ENCODE measurements at places on chromosomes 3 and 15. TPM values are rescaled to one million over a fixed set of nuclear protein-coding genes. Genes with fewer than 3 reads are reported as not detected.

FETUB gene
- total RNA-seq = not detected

EBLN2 gene
- total RNA-seq = 12.9 TPM

IL17RB gene
- 1.0 TPM for total RNA-seq

CCDC54 gene
- total RNA-seq = not detected

MELTF gene
- 6.6 TPM for total RNA-seq

SLC2A2 gene
- not detected for total RNA-seq

KLF15 gene
- total RNA-seq = 12.1 TPM

GOLGA6L2 gene
- not detected for total RNA-seq

CFAP44 gene
- total RNA-seq = 8.8 TPM

SPINK8 gene
- not detected for total RNA-seq

NOX5 gene
- total RNA-seq = not detected

C15orf62 gene
- total RNA-seq = 0.51 TPM

ZNF385D gene
- total RNA-seq = 5.4 TPM

CEMIP gene
- total RNA-seq = 0.82 TPM

KLHL40 gene
- total RNA-seq = 159 TPM

WDR82 gene
- total RNA-seq = 95.1 TPM

GPR62 gene
- total RNA-seq = 0.41 TPM

CADPS gene
- 13.3 TPM for total RNA-seq

GABRG3 gene
- total RNA-seq = 0.21 TPM

CORO2B gene
- total RNA-seq = 2.3 TPM

ATP13A5 gene
- 0.31 TPM for total RNA-seq

ST3GAL6 gene
- total RNA-seq = 11.6 TPM

GOLGA8J gene
- not detected for total RNA-seq

CELSR3 gene
- 0.51 TPM for total RNA-seq

CFAP92 gene
- total RNA-seq = 0.10 TPM

FRMD4B gene
- 44.4 TPM for total RNA-seq

BSN gene
- 0.82 TPM for total RNA-seq

SLC25A38 gene
- 15.6 TPM for total RNA-seq

ILDR1 gene
- 1.7 TPM for total RNA-seq

TOPAZ1 gene
- not detected for total RNA-seq

GANC gene
- total RNA-seq = 23.8 TPM

TLR9 gene
- total RNA-seq = not detected

WNT5A gene
- 45.7 TPM for total RNA-seq

SPSB4 gene
- total RNA-seq = 18.7 TPM

MCF2L2 gene
- total RNA-seq = 2.6 TPM

MORC1 gene
- not detected for total RNA-seq

GOLGA6A gene
- not detected for total RNA-seq

SRP14 gene
- 180 TPM for total RNA-seq

TUSC7 gene
- total RNA-seq = not detected

PPP1R14D gene
- not detected for total RNA-seq

RHCG gene
- total RNA-seq = 70.4 TPM

CHRNA5 gene
- 2.1 TPM for total RNA-seq

CACNA1D gene
- 10.1 TPM for total RNA-seq

C2CD4B gene
- 20.2 TPM for total RNA-seq

TMCO5A gene
- not detected for total RNA-seq

GOLGA6D gene
- not detected for total RNA-seq

SNTN gene
- not detected for total RNA-seq

PRICKLE2 gene
- 49.3 TPM for total RNA-seq

IL17RE gene
- 4.8 TPM for total RNA-seq

GCSAM gene
- total RNA-seq = 0.41 TPM

FSTL1 gene
- 799 TPM for total RNA-seq

GRIP2 gene
- total RNA-seq = 14.1 TPM

WDR5B gene
- total RNA-seq = 5.0 TPM

LRRC2 gene
- 13.0 TPM for total RNA-seq

TMEM207 gene
- not detected for total RNA-seq

UTS2B gene
- not detected for total RNA-seq

All from tongue (tissue), 3 donors.